ENCODE measurements at places on chromosomes 1 and 21.

- no peak for DNase-seq
Measured at GRCh38 chr1:217948741-217949140, 317.6 kb downstream of the SPATA17 start.

- DNase-seq, result no peak
Measured at GRCh38 chr1:160161965-160162705, 10.7 kb downstream of the ATP1A4 start.

- no peak for DNase-seq
Measured at GRCh38 chr1:20717452-20718342, at the start of gene KIF17. KIF17 (minus strand) TSS chr1:20718007; CDS start chr1:20717706, 301 bp downstream.

GRCh38 chr1:39825432-39825941 is 36.8 kb upstream of the BMP8B start:
- DNase-seq, result no peak

DNA sequence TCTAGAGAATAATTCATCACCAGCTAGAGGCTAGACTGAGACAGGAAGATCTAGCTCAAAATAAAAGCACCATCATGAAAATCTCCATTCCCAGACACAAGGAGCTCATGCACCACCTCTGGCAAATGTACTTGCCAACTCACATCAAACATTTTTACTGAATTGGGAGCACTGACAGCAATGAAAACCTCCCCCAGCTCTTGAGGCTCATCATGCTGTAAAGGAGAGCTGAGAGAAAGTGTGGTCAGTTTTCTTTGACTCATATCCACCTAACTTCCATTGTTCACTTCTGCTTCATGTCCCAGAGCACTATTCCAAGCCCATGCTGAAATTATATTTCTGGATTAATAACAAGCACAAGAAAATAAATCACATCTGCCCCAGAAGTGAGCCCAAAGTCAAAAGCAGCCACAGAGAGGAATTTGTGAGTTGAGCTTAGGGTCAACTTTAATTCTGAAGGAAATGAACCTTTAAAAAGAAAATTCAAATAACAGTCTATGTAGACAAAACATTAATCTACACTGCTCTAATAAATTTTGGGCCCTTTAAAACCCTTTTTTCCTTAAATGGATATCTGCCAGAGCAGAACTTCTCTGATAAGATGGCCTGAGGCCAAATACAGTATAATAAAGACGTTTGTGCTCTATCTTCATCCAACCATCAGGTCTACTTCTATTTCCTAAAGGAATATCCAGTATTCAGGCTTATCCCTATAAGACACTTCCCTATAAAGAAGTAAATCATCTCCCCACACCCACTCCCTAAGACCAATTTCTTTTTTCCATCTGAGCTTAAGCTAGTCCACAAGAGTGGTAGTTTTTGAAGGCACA is 85.9 kb upstream of the ADAM30 start:
- DNase-seq, result no peak

DNA sequence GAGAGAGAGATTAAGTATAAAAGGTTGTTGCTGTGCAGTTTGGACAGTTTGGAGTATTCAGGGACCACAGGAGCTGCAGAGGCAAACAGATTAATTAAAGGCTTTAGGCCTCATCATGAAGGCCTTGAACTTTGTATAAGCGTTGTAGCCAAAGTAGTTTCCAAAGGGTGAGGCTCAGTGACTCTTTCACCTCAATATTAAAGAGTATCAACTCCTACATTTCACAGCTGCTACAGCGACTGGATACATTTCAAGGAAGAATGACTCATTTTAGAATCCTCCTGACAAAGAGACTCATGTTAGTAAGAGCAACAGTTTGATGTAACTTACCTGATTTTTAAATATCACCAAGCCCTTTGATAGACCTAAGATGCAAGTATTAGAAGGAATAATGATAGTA is 355.5 kb downstream of the HLX start:
- DNase-seq, result no peak

- no peak for DNase-seq
Measured at GRCh38 chr1:245458234-245458633, 303.4 kb downstream of the KIF26B start.

DNA sequence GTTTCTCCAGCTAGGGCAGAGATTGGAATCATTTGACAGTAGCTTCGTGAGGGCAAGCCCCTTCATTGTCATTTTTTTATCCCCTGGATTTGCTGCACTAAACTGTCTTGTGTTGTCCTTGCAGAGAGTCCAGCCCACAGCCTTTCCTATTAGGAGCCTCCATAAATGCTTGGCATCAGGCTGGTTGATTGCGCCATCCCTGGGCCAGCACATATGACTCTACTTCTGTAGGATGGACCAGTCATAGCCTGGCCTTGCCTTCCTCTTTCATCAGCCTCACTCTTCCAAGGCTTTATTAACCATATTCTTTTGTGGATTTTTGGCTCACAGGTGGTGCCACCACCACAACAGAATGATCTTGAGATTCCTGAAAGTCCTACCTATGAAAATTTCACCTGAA is 31.4 kb downstream of the LY9 start:
- no peak for DNase-seq

DNA sequence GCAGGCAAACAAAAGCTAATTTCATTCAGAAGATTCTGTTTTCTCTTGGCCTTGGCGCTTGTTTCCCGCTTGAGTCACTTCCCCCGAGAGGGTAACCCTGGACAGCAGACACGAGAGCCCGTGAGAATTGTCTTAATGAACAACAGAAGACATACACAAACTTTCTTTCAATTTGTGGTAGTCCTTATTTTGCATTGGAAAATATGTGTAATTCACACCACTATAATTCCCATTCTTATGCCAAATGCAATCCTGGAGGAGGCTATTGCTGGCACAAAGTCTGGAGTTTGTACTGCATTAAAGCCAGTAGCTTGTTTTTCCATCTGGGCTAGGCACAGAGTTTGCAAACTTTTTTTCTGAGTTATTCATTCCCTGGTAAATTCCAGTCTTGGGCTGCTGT is 109.8 kb upstream of the IVNS1ABP start:
- DNase-seq, result no peak

- no peak for DNase-seq
Measured at GRCh38 chr1:221083902-221084301, 204.7 kb downstream of the HLX start.

GRCh38 chr1:191977874-191978506 is 180.3 kb upstream of the RGS18 start:
- no peak for DNase-seq

DNA sequence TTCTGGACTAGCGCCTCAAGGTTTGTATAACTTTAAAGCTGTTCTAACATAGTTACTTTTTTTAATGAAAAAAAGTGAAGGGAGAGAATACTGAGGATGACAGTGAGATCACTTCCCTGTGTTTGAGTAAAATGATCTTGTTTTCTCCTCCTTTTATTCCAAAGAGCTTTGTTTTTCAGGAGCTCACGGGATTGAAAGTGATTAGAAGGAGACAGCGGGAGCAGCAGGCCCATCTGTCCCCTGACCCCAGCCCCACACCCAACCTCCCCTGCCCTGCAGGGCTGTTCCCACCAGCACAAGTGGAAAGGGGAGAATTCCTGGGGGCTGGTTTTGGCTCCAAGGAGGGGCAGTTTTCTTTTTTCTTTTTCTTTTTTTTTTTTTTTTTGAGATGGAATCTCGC is 2.1 kb upstream of the DNMT3L start:
- DNase-seq, result no peak

GRCh38 chr1:244461245-244462071 is at the start of gene CATSPERE:
CATSPERE (plus strand) TSS chr1:244461273; CDS start chr1:244461430, 157 bp downstream.
- DNase-seq, result peak; percentile 72
